Activated T-cell treated with anti-CD3 and anti-CD28 coated beads for 4 hours (primary cell): ENCODE measurements at places on chromosomes 4 and X.

DNA sequence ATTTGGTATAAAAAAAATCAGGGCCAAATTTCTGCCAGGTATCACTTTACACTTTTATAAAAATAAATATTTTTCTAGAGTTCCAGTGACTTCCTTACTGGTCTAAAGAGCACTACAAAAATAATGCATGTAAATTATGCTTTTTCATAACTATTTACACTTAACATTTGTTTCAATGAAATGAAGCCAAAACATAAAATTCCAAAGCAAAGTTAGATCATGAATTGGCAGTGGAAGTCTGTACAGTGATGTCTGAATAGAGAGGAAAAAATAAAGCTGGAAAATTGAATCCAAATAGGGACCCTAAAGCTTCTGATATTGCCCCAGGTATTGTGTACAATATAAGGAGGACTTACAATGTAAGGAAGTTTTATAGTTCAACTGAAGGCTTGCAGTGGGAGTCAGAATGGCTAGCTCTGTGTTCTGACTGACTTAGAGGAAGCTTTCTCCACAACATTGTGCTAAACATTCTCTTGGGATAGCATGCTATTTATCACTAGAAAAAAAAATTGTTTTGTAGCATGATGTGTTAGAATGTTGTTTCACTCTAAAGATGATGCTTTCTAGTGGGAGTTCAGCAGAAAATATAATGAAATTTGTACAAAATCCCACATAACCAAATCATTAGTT is 288.2 kb upstream of the UGT8 start:
- DNase-seq, result no peak

DNA sequence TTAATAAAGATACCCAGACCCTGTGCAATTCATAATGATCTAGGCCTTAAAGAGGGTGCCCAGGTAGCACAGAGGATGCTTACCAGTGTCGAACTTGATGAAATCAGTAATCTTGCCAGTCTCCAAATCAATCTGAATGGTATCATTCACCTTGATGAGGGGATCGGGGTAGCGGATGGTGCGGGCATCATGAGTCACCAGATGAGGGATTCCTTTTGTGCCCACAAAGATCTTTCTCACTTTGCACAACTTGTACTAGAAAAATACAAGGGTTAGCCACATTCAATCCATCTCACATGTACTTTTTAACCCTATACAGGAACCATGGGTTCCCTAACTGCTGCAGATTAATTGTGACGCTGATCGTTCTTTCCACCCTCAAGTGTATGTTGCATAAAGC is 3.3 kb downstream of the RPS4X start:
- DNase-seq, result no peak

DNA sequence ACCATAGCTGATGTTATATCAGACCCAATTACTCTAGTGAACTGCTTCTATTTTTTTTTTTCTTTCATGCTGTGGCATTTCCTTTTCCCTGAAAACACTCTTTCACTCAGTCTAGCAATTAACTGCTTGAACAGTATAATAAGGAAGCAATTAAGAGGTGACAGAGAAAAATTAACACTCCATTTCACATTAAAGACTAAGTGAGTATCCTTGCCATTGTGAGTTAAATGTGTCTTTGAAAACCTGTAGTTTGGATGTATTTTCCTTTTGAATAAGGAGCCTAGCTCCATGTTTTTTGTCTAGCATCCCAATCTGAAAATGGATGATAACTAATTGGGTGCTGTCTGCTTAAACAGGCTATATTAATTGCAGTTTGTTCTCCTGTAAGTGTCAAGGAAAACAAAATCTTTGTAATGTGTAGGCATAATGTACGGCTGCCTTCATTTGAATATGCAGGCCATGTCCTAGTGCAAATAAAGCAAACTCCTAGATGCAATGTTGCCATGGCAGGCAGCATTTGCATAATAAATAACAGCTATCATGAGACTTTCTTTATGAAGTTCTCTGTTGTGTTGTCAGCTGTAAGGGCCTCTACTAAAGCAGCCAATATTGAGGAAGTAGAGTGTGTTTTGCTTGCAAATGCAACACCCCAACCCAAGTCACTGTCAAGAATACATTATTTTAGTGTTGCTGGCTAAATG is 416.7 kb downstream of the ZIC3 start:
- DNase-seq, result no peak

DNA sequence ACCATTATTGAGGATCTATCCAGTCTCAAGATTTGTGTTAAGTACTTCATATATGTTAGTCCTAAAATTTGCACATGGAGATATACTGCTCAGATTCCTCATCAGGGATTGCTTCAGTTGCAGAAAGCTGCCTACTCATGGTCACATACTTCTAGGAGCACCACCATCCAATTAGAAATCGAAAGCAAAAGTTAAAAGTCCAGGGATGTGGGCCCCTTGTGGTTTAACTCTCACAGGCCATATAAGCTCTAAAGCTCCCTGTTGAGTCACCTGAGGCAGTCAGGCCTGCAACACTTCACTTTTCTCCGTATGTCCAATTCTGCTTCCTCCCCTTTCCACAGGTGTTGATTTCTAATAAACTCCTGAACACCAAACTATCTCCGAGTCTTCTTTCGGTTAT is 84.2 kb downstream of the CNOT6L start:
- peak; percentile 11 for DNase-seq

DNA sequence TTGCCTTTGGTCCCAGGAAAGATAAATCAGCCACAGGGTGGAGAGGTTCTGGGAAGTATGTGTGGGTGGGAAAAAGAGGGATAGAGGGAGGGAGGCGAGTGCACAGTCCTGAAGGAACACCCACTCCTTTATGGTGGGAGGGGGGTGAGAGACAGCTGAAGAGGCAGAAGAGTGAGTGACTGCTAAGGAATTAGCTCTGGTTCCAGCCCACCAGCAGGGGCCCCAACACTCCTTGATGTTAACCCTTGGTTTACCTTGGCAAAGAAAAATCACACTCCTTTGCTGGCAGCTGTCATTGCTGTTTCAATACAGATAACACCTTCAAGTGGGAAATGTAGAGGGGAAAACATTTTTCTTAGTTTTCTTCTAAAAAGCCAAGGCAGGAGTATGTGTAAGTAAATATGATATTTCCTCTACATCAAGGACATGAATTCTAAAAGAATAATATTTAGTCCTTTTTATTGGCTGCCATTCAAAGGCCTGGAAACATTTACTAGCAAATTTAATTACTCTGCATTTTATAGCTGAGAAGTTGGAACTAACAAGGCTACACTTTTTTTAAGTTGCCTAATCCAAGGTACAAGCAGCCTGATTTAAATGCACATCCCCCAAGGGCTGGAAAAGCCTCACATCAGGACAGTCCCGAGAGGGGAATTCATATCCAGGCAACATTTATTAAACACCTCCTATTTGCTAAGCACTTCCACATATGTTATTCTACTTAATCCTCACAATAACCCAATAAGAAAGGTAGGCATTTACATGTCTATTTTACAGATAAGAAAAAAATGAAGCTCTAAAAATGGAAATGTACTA is 81.7 kb downstream of the HS6ST2 start:
- DNase-seq, result no peak

GRCh38 chr4:174213731-174214100 is 69.8 kb downstream of the FBXO8 start:
- DNase-seq, result no peak

- no peak for DNase-seq
These were observed 60.7 kb downstream of the BLTP1 start for GRCh38 chr4:122212880-122213279.

- no peak for DNase-seq
These were observed 512.3 kb downstream of the CFAP47 start for GRCh38 chrX:36431819-36432218.

DNA sequence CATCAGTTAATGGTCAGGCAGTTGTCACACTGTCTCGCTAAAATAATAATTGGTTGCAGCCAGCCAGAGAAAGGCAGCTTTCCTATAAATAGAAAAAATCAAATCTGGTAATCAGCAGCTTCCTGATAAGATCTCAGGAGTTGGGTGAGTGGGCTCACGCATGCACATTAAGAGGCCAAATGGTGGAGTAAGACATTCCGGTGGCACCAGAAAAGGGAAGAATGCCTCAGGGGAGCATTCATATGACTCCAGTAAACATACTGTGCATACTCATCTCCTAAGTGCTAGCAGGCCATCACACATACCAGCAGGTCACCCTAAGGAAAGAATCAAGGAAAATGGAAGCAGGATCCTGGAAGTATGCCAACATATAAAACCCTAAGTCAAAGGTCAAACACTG is 40.1 kb downstream of the UGT2B15 start:
- no peak for DNase-seq

GRCh38 chr4:78770091-78770642 is 6.0 kb upstream of the BMP2K start:
- DNase-seq, result no peak

DNA sequence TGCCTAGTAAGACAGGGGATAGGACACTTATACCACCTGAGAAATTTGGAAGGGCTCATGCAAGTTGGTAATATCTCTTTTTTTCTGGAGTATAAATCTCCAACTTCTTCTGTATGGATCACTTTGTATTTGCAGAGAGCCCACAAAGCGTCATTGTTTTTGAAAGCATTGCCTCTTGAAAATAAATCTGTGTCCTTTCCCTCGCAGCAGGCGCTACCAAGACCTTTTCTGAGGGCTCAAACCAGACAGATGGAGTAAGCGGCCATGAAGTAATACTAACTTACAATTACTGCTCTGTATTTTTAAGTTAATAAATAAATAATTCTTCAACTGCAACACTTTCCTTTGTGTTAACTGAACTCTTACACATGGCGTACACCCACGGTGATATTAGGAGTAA is 56.0 kb upstream of the FBXW7 start:
- DNase-seq, result no peak

DNA sequence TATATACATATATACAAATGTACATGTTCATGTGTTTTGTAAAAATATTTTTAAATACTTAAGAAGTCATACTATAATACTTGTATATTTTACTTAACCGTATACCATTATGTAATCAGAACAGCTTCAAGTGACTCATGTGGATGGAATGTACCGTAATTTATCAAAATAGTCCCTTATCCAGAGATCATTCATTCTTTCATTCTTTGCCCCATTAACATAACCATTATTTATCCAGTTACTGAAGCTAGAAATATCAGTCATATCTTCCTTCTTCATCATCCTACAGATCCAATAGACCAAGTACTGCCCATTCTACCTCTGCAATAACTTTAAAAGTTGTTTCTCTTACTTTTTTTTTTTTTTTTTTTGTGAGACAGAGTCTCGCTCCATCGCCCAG is 164.2 kb downstream of the MAB21L2 start:
- no peak for DNase-seq

GRCh38 chr4:100895556-100896197 is 377.9 kb upstream of the EMCN start:
- no peak for DNase-seq

DNA sequence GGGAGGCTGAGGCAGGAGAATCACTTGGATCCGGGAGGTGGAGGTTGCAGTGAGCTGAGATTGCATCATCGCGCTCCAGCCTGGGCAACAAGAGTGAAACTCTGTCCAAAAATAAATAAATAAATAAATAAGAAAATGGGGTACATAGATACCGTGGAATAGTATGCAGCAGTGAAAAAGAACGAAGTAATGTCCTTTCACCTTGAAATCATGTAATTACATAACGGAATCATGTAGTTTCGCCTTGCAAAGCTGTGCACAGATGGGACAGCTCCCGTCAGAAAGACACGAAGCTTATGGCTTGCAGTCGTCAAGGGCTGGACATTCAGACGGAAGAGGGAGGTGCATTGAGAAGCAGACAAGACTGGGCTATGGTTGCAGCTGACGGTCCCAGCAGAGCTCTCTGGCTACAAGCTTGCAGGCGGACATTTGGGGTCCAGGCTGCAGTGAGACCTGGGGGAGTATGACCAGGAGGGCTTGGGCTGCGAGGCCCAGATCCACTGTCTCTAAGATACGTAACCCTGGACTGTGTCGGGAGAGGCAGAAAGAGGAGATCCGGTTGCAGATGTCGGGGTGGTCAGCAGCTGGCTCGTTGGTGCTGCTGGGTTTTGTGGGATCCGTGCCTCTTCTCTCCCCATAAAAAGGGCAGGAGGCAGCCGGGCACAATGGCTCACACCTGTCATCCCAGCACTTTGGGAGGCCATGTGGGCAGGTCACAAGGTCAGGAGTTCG is 6.2 kb upstream of the P2RY8 start:
- no peak for DNase-seq

DNA sequence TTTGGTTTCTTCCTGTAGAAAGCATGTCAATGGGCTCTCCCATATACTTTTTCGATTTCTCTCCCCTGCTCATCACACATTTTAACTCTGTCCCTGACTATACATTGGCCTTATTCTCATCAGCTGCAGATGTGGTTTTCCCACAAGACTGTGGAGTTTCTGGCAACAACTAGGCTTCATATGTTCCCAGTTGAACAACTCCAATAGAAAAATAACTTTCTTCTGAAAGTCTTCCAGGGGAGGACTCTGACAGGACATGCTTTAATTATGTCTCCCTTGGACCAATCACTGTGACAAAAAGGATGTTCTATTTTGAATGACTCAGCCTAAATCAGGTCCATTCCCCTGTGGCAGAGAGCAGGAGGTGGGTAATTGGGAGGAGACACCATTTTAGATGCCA is 28.1 kb downstream of the SPANXC start:
- no peak for DNase-seq
